ENCODE measurements at places on chromosomes 6 and 20.

DNA sequence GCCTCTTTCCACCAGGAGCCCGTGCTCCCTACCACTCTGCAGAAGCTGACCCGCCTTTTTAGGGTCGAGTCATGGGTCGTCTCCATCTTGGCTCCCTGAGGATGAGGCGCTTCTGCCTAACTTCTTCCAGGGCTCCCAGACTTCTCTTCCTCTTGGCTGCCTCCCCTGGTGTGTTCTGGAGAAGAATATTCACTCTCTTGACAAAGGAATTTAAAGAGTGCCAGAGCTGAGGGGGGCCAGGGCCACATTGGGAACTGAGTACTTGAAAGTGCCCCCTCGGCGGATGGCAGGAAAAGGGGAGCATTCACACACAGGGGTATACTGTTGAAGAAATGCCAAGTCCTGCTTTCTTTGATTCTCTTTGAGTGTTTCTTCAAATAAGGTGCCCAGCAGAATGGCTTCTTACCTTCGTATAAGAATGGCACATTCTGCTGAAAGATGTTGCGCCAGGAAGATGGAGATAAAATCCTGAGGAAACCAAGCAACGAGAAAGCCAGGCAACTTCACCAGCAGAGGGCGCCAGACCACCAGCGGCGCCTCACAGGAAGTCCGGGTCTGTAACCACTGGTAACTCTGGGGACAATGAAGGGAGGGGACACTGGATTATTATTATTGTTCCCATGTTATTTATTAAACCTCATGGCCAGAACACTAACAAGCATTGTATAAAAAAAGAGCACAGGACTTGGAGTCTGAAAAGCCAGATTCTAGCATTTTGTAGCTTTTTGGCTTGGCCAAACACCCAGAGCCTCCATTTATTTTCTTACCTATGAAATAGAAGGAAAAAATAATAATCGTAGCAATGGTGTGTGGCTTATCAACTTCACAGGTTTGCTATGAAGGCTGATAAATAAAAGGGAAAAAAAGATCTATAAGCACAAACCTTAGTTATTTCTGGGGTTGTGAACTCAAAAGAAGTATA is 176.7 kb downstream of the HACE1 start:
- DNase-seq = peak; percentile 24

DNA sequence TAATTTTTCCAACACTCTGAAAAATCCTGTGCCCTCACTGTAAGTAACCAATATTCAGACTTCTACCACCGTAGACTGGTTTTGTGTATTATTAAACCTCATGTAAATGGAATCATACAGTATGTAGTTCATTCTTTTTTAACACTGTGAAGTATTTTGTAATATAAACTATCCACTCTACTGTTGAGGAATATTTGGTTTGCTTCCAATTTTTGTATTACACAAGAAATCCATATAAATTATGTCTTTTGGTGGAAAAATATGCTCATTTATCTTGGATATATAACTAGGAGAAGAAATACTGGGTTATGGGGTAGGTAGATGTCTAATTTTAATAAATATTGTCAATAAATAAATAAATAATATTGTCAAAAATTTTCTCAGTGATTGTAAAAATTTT is 116.8 kb downstream of the CHD6 start:
- DNase-seq = no peak

- no peak for DNase-seq
These were observed at the start of gene ADA for GRCh38 chr20:44651684-44652423. Gene ADA, minus strand, starts transcription at chr20:44651699. Its CDS starts 92 bp downstream, at chr20:44651607.

DNA sequence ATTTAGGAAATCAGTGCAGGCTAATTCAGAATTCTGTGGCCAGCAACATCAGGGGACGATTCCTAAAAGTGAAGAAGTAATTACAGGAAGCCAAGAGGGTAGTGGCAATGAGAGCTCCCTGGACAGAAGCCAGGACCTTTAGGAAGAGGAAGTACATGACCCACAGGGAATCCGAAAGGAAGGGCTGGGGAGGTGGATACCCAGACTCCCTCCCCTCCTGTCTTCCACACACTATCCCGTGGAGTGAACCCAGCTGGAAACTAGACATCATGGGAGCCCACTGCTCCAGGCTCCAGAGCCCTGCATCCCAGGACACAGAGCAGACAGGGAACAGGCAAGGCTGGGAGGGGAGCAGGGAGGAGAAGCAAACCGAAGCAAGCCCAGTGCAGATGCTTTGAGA is 83.0 kb downstream of the SNX5 start:
- DNase-seq = no peak

- no peak for DNase-seq
These were observed 189.0 kb downstream of the UST start for GRCh38 chr6:148935705-148936435.

All from smooth muscle cell of the brain vasculature (primary cell).